Kidney (tissue), 22 donors: ENCODE measurements at places on chromosomes 11 and 22. TPM values are rescaled to one million over a fixed set of nuclear protein-coding genes. Genes with fewer than 3 reads are reported as not detected.

DNA sequence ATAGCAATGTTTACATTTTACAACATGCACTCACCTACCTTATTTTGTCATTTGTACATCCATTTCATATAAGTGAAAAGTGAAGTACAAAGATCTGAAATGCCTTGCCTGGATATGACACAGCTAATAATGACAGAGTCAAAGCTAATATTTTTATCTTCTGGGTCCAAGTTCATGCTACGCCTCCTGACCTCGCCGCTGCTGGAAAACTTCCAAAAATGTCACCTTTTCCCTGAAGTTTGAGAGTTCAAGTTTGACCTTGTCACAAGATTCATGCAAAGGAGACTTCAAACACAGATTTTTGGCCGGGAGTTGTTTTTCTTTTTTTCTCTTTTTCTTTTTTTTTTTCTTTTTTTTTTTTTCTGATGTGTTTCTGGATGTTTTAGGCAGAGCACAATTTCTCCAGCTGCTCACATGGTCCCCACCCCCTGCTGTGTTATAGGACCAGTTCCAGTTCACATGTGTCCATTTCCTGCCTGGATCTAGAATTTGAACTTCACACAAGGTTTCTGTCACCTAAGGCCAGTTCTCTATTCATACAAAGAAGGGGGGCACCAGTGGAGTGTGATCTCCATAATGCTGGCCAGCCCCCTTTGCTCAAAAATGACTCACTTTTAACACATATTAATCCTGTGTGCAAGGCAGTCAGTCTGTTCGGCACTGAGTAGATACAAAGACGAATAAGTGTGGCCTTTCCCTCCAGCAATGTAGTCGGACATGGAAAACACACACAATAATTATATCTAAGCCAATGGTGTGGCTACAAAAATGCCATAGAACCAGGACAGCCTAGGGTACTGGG lies 546.8 kb downstream of the BUD13 start:
- no peaks in the 10 kb centered on the region for H3K36me3 ChIP-seq
- H3K4me3 ChIP-seq, result no peak overlapping the region
- peak; percentile 28 for DNase-seq
- H3K27me3 ChIP-seq, result no peaks in the 10 kb centered on the region
- H3K4me1 ChIP-seq, result no peaks in the 10 kb centered on the region
- no peak overlapping the region for H3K27ac ChIP-seq

DNA sequence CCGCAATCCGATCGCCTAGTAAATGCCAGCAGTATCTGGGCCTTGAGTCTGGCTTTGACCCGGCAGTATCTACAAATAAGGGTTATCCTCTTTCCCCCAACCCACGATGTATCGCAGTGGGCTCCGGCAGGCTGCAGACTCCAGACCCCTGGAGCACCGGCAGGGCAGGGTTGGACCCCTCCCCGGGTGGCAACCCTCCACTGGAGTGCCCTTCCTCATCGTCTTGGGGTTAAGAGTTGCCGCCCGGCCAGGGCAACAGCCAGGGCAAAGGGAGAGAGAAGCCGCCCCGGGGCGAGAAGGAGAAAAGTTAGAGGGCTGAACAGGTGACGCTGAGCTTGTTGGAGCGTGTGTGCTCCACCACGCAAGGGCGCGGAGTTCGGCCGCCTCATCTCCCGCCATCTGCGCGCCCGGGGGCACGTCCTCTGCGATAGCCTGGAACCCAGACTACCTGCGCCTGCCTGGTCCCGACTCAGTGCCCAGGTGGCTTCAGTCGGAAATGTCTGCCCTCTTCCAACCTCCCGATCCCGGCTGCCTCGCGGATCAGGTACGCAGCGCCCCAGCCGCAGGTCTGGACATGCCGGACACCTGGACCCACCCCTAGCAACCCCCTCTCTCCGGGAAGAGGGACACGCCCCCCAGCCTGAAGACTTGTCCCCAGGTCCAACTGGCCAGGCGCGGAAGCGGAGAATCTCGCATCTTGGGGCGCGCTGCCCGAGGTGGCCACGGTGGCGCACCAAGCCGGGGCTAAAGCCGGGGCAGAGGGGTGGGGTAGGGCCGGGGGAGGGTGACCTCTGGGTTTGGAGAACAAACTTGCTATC lies 1.2 kb downstream of the DSCAML1 start:
- no peaks in the 10 kb centered on the region for H3K36me3 ChIP-seq
- peaks cover 11% of the 10 kb centered on the region for H3K4me1 ChIP-seq
- DNase-seq, result no peak
- no peak overlapping the region for H3K4me3 ChIP-seq

DNA sequence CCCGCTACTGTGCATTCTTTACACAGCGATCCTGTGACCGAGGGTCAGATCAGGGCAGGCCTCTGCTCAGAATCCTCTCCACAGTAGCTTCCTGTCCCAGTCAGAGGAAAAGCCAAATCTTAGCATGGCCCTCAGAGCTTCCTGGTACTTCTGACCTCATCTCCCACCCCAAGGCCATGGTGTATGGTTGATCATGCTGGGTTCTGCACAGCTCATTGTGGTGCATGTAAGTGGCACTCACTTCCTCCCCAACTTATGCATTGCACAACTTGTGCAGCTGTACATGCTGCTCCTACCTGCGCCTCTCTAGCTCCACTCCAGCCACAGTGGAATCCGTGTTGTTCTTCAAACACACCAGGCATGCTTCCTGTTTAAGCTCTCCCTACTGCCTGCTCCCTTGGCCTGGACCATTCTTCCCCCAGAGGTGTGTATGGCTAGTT lies 20.3 kb downstream of the BMAL1 start:
- no peaks in the 10 kb centered on the region for H3K27me3 ChIP-seq
- H3K27ac ChIP-seq, result no peak overlapping the region
- H3K4me3 ChIP-seq, result no peak overlapping the region
- no peak for DNase-seq
- H3K36me3 ChIP-seq, result no peaks in the 10 kb centered on the region
- H3K4me1 ChIP-seq, result peaks cover 5% of the 10 kb centered on the region

DNA sequence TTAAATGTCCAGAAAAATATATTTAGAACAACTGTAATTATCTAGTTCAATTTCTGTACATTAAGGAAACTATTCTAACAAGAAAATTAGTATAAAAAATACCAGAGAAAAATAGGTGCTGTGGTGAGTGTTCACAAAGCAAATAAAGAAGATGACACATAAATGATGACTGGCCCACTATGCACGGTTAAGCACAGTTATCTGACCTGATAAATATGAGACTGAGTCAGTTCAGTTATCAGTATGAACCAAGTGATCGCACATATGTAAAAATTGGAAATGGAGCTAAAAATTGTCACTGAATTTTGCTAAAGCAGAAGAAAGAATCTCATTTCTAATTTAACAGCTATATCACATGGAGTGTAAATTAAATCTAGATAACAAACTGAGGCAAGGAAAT lies 18.8 kb upstream of the MAML2 start:
- no peaks in the 10 kb centered on the region for H3K27me3 ChIP-seq
- no peak overlapping the region for H3K27ac ChIP-seq
- no peak for DNase-seq
- H3K4me1 ChIP-seq, result no peaks in the 10 kb centered on the region
- peaks cover 12% of the 10 kb centered on the region for H3K36me3 ChIP-seq

GRCh38 chr11:27807596-27807995 lies 107.3 kb upstream of the BDNF start:
- H3K4me1 ChIP-seq, result no peaks in the 10 kb centered on the region
- no peaks in the 10 kb centered on the region for H3K36me3 ChIP-seq
- no peak for DNase-seq
- H3K27me3 ChIP-seq, result no peaks in the 10 kb centered on the region
- no peak overlapping the region for H3K27ac ChIP-seq

DNA sequence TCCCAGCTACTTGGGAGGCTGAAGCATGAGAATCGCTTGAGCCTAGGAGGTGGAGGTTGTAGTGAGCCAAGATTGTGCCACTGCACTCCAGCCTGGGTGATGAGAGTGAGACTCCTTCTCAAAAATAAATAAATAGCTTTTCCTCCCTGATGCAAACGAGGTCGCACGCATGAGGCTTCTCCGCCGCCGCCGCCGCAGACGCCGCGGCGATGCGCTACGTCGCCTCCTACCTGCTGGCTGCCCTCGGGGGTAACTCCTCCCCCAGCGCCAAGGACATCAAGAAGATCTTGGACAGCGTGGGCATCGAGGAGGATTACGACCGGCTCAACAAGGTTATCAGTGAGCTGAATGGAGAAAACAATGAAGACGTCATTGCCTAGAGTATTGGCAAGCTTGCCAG lies 20.0 kb upstream of the RAB39A start:
- no peaks in the 10 kb centered on the region for H3K27me3 ChIP-seq
- H3K4me1 ChIP-seq, result no peaks in the 10 kb centered on the region
- no peak overlapping the region for H3K4me3 ChIP-seq
- H3K36me3 ChIP-seq, result no peaks in the 10 kb centered on the region

Gene TNKS1BP1
- total RNA-seq, result 206 TPM

DNA sequence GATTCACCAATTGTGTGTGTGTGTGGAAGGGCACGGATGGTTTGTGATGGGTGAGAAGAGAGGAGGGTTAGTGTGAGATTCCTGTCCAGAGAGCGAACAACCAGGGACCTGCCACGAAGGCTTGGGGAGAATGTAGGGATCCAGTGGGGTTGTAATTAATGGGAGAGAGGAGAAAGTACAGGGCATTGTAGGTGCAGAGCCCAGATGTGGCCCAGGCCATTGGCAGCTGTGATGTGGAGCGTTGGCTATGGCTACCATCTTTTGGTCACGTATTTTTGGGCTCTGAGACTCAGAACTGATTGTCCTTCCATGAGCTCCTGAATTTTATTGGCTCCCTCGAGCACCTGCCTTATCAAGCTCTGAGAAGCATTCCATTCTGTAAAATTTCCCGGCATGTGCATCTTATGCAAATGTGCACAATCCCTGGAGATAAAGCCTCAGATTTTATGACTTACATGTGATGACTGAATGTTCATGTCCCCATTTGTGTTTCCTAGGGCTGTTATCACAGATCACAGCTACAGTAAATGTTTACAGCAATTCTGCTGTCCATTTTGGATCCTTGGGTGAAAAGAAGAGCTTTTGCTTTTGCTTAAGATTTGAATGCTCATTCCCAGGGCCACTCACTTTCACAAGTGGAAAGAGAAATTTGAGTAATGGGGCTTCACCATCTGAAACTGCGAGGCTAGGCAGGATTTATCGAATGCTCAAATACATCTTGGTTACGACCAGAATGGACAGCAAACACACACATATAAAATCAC lies 33.1 kb downstream of the SLC5A1 start:
- H3K36me3 ChIP-seq, result no peaks in the 10 kb centered on the region
- H3K27ac ChIP-seq, result no peak overlapping the region
- H3K27me3 ChIP-seq, result no peaks in the 10 kb centered on the region

- H3K27me3 ChIP-seq, result no peaks in the 10 kb centered on the region
- H3K4me1 ChIP-seq, result no peaks in the 10 kb centered on the region
- no peak for DNase-seq
- no peak overlapping the region for H3K4me3 ChIP-seq
- no peak overlapping the region for H3K27ac ChIP-seq
Measured at GRCh38 chr11:30893318-30893717, 307.2 kb upstream of the MPPED2 start.

GRCh38 chr11:85742873-85743275 lies 56.9 kb upstream of the CCDC89 start:
- no peak overlapping the region for H3K27ac ChIP-seq
- H3K27me3 ChIP-seq, result no peaks in the 10 kb centered on the region
- no peaks in the 10 kb centered on the region for H3K36me3 ChIP-seq
- no peak for DNase-seq

Gene MS4A1
- 11.1 TPM for total RNA-seq

- no peaks in the 10 kb centered on the region for H3K4me1 ChIP-seq
- H3K36me3 ChIP-seq, result no peaks in the 10 kb centered on the region
- DNase-seq, result no peak
- H3K27me3 ChIP-seq, result no peaks in the 10 kb centered on the region
- no peak overlapping the region for H3K27ac ChIP-seq
- H3K4me3 ChIP-seq, result no peak overlapping the region
Measured at GRCh38 chr11:5290106-5290505, 11.6 kb downstream of the OR51B4 start.

DNA sequence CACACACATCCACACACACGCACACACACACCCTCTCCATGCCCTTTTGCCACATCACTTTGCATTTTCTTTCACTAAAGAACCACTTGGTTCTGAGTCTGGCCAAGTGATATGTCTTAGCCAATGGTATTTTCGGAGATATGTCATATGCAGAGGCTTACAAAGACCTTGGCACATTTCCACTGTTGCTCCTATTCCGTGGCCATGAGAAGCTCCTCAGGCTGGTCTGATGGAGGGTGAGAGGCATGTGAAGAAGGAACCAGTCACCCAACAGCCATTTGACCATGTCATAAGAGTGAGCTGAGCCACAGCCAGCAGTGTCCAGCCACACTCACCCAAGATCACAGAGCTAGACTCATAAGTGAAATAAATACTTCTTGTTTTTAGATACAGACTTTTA lies 212.6 kb upstream of the NAV2 start:
- H3K4me3 ChIP-seq, result no peak overlapping the region
- DNase-seq, result no peak
- no peaks in the 10 kb centered on the region for H3K36me3 ChIP-seq
- no peak overlapping the region for H3K27ac ChIP-seq
- no peaks in the 10 kb centered on the region for H3K4me1 ChIP-seq

Gene CCDC83
- total RNA-seq, result not detected

- DNase-seq, result no peak
- no peaks in the 10 kb centered on the region for H3K27me3 ChIP-seq
- peaks cover 4% of the 10 kb centered on the region for H3K4me1 ChIP-seq
- no peak overlapping the region for H3K27ac ChIP-seq
- H3K4me3 ChIP-seq, result no peak overlapping the region
Measured at GRCh38 chr22:28802595-28803123, 2.3 kb upstream of the XBP1 start.
